ENCODE measurements at places on chromosomes 2 and 18.
A peak's percentile ranks its signal among the peaks of the same experiment; 100 is the strongest.

- DNase-seq = no peak
These were observed 204.9 kb upstream of the CYRIA start for GRCh38 chr2:16870491-16871076.

DNA sequence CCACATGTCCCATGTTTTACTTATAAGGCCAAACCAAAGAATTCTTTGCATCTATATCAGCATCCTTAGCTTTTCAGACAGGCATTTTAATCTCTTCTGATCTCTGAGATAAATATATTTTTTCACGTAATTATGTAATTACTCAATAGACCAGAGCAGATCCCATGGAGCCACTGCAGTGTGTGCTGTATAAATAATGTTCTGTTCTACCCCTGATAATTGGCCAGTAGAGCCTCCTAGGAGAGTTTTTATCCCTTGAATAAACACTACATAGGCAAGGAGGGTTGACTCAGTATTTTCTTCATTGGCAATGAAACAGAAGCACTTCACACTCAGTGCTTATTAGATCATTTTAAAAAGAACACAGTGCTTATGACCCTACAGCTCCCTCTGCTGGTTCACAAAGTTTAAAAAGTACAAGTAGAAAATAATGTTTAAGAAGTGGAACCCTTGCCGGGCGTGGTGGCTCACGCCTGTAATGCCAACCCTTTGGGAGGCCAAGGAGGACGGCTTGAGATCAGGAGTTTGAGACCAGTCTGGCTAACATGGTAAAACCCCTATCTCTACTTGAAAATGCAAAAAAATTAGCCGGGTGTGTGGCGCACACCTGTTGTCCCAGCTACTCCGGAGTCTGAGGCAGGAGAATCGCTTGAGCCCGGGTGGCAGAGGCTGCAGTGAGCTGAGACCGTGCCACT is 91.9 kb downstream of the PPP1R1C start:
- DNase-seq = peak; percentile 94

GRCh38 chr2:86033751-86034692 is 71.7 kb downstream of the POLR1A start:
- no peak for DNase-seq

DNA sequence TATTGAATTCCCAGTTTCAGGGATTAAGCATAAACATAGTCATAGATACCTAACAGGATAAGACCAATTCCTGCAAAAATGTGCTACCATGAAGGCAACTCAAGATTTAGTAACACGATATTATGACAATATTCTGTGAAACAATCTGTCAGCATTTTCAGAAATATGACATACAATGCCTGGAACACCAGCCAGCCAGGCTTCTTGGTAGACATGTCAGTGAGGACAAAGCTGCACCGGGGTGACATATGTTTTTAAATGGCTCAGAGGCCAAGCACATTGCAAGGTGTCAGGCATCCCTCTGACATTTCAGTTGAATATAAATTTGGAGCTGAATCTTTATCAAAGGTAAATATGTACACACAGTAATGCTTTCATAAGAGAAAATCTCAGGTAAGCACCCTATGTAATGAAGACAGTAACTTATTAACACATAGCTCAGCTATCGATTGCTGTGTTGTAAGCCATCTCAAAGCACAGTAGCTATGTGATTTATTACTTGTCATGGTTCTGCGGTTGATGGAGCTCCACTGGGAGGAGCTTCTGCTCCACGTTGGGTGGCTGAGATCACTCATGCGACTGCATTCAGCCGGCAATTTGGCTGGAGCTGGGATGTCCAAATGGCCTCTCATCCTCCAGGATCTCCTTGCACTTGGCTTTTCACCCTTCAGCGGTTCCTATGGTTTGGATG is 31.9 kb upstream of the EML6 start:
- DNase-seq = peak; percentile 74

GRCh38 chr2:229646186-229646723 is 68.1 kb downstream of the DNER start:
- no peak for DNase-seq

DNA sequence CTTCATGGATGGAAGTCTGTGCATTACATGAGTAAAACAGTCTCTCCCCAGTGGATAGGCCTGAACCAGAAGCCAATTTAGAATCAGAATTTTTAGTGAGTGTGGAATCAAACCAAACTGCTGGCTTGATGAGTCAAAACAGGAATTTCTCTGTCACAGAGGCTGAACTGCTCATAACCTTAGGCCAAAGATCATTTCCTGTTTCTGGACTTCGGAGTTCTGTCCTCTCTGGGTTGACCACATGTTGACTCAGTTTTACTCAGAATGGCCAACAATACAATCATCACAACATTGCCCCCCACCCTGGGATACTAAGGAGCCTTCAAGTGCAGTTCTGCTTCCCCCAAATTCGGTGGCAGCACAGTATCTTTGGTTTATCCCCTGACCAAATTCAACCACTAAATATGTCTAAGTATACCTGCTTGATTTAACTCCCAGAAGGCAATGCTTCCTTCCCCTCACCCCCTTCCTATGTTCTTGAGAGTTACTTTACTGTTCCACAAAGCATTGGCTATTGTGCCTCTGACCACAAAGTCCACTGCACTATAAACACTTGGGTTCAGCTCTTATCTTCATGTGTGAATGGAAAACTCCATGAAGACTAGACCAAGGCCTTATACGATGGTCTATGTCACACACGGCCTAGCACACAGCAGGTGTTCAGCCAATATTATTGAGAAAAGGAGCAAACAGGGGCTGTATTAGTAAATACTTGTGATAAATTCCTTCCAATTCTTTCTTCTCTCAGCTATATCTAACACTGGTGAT is 67.8 kb downstream of the NXPH2 start:
- DNase-seq = no peak

GRCh38 chr18:22971038-22971437 is 37.9 kb downstream of the RBBP8 start:
- DNase-seq = no peak

DNA sequence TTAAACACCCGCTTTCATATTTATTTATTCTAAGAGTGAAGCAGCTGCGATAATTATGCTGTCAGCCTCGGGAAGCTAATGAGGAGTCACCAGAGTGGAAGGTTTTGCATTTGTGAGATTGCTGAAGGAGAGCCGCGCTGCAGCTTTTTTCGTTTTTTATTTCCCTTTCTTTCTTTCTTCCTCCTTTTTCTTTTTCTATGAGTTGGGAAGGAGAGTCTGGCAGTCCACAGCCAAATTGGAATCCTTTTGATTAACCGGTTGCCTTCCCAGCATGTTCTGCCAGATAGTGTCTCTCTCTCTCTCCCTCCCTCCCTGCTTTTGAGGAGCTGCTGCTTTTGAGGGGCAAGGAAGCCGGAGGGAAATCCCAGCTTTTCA is 82.1 kb downstream of the CDK15 start:
- DNase-seq = no peak

- no peak for DNase-seq
These were observed 72.8 kb upstream of the RAB27B start for GRCh38 chr18:54755456-54755855.

- no peak for DNase-seq
These were observed 30.7 kb downstream of the ZNF532 start for GRCh38 chr18:58895385-58895784.

DNA sequence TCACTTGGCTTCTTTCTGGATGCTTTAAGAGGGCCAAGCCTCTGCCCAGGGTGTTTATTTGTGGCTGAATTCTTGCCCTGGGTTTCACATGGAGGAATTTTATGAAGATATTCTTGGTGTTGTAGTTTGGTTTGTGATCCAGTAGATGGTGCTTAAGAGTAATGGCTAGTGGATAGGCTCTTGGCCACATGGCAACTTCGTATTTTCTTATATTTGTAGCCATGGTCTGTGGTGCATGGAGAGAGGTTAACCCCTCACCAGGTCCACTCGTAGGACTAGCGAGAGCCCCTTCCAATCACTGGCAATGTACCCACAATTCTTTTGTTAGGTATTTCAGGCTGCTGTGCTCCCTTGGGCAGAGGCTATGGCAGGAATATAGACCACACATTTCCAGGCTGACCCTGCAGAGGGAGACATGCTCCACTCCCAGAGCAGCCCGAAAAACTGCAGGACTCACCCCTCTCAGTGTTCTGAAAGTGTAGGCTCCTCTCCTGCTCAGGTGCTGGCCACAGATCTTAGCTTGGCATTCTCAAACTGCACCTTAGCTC is 582.1 kb upstream of the SETBP1 start:
- peak; percentile 16 for DNase-seq

DNA sequence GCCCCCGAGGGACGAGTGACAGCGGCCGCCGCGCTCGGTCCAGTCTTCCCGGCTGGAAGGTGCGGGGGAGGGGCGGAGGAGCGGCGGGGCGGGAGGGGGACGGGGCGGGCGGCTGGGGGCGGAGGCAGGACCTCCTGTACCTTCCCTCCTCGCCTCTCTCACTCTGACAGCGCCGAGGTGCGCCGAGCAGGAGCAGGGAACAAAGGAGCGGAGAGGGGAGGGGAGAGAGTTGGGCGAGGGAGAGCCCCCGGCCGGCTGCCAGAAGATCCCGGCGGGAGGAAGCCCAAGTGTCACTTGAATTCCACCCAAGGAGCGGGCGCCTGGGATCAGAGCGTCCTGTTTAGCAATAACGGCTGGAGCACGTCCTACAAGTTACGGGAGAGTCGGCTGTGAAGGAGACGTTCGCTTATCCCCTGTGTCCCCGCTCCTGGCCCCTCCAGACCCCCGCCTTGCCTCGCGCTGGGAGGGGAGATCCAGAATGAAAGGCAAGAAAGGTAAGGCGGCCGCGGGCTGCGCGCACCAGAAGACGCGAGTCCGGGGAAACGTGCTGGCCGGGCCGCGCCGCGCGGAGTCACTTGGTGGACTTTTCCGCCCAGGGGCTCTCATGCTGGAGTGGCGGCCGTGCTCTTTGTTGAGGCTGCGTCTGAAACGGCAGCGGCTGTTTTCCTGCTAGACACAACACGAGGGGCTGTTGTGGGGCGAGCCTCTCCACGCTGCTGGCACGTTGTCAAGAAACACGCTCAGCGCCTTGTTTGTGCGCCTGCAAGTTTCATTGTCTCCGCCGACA is at the start of gene TGIF1:
Gene TGIF1, plus strand, starts transcription at position 161 of the 787 bp plus-strand sequence. Its CDS starts 318 bp downstream, at position 479.
- DNase-seq = peak; percentile 87
